ENCODE measurements at places on chromosomes 3 and 15.

DNA sequence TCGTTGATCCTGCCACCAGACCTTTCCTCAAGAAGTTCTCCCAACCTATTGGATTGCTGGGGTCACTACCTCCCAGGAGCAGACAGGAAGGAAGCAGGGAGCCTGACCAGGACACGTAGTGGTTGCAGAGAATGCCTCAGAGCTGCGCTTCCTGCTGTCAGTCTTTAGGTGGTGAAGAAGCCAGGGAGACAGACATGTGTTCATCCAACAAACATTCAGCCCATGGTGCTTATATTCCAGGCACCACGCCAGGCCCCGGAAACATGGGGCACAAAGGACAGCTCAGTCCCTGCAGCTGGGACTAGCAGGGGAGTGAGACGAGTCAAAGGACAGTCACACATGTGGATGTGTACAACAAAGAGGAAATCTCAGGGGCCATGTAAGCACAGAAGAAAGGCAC lies 26.0 kb upstream of the CORO2B start:
- no peak for DNase-seq

GRCh38 chr3:53402326-53402725 lies 55.0 kb upstream of the DCP1A start:
- DNase-seq = no peak

DNA sequence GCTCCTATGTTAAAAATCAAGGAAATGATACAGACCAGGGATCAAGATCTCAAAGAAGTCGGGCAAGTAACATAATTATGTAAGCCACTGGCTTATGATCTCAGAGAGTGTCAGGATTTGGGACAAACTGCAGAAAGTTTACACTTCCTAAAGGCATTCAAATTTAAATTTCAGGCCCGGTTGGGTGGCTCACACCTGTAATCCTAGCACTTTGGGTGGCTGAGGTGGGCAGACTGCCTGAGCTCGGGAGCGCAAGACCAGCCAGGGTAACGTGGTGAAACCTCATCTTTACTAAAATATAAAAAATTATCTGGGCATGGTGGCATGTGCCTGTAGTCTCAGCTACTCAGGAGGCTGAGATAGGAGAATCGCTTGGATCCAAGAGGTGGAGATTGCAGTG lies 124.4 kb upstream of the UBE2E2 start:
- DNase-seq = no peak

- DNase-seq = peak; percentile 98
These were observed 21.8 kb downstream of the IGDCC4 start for GRCh38 chr15:65400760-65401610.

- no peak for DNase-seq
These were observed 41.8 kb upstream of the GAP43 start for GRCh38 chr3:115581362-115582135.

- no peak for DNase-seq
These were observed 30.8 kb downstream of the ST3GAL6 start for GRCh38 chr3:98793971-98794370.

GRCh38 chr3:43957553-43957952 lies 266.8 kb downstream of the ABHD5 start:
- DNase-seq = no peak

GRCh38 chr15:51731549-51732267 lies 5.7 kb downstream of the LYSMD2 start:
- no peak for DNase-seq

DNA sequence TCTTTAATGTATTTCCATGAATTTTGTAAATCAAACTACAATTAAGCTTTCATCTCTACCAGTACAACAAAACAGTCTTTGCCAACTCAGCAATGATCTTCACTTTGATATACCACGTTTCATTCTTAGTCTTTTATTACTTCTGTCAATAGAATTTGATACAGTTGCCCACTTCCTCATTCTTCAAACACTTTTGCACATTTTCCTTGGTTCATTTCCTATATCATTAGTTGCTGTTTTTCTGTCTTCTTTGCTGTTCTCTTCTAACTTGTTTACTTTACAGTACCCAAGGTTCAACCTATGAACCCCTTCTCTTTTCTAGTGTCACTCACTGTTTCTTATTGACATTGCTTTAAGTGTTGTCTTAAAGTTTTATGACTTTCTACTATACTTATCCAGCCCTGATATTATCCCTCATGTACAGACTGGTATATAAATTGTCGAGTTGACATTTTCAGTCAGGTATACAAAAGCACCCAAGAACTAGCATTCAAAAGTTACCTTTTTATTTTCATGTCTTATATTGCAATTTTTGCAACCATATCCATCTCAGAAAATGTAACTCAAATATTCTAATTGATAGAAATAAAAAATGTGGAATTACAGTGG lies 903.1 kb downstream of the NSUN3 start:
- no peak for DNase-seq

- peak; percentile 60 for DNase-seq
These were observed 167.4 kb downstream of the GAP43 start for GRCh38 chr3:115790759-115791158.

DNA sequence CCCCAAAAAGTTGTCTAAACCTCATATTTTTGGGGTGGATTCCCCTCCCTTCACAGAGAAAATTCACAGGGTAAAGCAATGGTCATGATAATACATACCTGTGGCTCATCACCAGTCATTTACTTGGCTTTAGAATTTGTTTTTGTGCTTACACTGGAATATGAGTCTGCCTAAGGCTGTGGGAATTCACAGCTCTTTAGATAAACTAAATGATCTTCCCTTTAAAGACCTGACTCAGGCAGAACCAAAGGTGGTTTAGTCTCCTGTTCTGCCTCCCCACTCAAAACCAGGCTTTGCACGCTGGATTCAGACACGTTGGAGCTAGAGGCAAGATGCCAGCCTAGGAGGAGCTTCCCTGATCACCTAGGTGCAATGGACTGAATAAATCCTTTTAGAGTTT lies 40.3 kb upstream of the BNC1 start:
- DNase-seq = no peak

- no peak for DNase-seq
These were observed 267.7 kb downstream of the ZBTB20 start for GRCh38 chr3:114879059-114880031.

- peak; percentile 7 for DNase-seq
These were observed 429.7 kb upstream of the RASGRP1 start for GRCh38 chr15:38994310-38994709.

- DNase-seq = no peak
These were observed 43.5 kb downstream of the IDH2 start for GRCh38 chr15:90058775-90059174.

GRCh38 chr15:47754312-47754711 lies 37.0 kb downstream of the SEMA6D start:
- no peak for DNase-seq

DNA sequence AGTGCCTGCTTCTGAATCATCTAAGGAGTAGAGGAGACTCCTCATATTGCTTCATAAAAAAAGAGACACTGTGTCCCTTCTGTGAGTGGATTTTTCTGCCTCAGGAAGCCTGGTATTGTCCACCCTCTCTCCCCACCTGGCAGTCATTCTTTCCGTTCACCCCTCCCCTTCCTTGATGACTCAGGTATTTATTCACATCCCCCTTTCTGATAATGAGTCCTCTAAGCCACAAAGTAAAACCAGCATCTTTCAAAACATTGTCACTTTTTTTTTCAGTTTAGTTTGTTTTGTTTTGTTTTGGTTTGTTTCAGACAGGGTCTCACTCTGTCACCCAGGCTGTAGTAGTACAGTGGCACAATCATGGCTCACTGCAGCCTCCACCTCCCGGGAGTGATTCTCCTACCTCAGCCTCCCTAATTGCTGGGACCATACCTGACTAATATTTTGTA lies 65.2 kb upstream of the UBE2E1 start:
- no peak for DNase-seq

DNA sequence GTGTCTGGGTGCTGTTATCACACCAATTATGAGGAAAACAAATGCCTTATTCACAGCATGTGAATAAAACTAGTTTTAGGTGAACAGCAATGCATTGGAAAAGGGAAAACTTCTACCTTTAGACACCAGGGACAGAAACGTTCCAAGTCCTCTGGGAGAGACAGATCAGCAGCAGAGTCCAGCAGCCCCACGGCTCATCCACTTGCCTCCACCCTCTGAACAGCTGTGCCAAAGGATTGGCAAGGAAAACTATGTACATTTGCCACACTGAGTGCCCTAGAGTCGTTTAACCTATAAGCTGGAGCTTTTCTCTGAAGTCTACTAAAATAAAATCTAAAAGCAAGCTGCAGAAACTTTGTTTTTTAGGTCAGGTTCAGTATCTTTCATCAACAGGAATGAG lies 107.7 kb upstream of the EIF1B start:
- no peak for DNase-seq

DNA sequence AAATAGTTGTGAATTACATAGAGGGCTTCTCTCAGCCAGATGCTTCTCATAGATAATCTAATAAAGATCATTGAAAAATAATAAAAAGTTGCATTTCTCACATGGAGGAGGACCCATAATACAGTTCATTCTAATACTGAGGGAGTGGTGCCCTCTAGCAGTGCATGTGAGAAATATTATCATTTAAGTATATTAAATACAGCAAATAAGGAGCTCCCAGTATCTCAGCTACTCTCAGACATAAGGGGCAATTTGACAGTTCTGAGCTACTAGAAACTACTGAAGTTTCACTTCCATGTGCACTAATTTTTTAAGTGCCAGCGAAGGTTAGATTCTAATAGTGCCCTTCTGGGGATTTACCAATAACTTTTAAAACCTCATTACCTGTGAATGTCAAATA lies 188.3 kb downstream of the IL5RA start:
- DNase-seq = peak; percentile 55

GRCh38 chr3:11567516-11568467 lies 75.9 kb downstream of the VGLL4 start:
- no peak for DNase-seq

GRCh38 chr3:116198087-116198486 lies 247.2 kb downstream of the LSAMP start:
- no peak for DNase-seq

- DNase-seq = no peak
These were observed 31.6 kb downstream of the TLNRD1 start for GRCh38 chr15:81032355-81032754.

GRCh38 chr3:53161820-53162671 lies 1.0 kb downstream of the PRKCD start:
- DNase-seq = peak; percentile 22

DNA sequence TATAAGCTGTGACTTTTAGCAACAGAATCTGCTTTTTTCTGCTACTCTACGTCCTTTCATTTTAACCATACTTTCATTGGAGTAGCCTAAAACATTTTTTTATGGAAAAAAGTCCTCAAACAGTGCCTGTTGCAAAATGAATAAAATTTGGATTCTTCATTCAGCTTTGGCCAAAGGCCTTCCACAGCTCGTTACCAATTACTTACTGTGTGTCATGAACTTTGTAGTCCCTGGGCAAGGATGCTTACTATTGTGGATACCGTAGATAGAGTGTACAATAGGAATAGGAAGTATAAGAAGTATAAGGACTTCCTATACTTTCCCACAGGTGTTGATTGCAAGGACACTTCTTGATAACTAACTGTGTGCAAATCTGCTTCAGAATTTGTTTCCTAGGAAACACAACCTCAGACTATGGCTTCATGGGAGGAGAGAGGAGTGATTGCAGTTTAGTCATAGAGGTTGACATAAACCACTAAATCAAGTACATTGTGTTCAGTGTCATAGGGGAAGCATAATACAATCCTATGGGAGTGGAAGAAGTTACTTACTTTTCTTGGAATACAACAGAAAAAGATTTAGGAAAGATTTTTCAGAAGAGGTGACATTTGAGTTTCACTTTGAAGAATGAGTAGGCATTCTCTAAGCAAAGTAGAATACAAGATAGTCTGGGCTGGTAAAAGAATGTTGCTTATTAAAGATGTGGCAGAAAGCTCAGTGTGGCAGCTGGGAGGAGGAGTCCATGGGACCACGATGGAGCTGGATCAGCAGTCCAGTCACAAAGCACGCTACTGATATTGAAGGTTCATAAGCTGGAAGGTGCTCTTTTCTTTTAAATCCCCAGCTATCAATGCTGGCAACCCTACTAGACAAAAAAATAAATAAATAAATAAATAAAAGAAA lies 309.7 kb upstream of the TPRG1 start:
- DNase-seq = no peak

DNA sequence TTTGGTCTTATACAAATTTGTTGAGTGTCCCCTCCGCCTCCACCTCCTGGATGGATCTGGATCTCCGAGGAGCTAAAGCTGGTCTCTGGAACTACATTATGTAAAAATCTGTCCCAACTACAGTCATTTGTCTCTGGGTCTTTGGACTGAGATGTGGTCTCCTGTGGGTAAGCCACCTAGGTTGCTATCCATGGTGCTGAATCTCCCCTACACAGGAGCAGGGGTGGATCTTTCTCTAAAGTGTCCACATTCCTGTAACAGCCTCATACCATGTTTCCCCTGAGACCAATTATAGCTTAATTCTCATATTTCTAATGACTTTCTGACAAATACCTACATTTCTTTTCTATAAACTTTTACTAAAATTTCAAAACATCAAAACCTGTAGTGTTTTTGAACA lies 625.8 kb downstream of the TAFA4 start:
- DNase-seq = peak; percentile 1

DNA sequence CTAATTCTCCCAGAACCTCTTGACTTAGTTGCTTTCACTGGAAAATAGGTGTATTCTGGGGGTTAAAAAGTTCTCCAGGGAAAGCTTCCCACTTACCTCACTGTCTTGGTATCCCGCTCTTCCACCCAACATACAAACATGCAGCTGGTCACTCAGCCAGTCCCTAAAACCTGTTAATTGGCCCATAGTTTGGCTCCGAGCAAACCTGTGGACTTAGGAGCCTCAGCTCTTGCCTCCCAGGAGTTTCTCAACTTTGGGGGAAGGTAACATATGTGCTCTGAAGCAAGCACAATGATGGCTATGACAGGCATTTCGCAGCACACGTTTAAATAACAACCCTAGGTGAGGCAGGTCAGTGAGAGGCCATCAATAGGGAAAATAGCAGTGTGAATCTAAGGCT lies 25.8 kb upstream of the LRRFIP2 start:
- DNase-seq = no peak

GRCh38 chr3:132405188-132405587 lies 12.1 kb upstream of the DNAJC13 start:
- no peak for DNase-seq

- no peak for DNase-seq
These were observed 4.5 kb downstream of the PROK2 start for GRCh38 chr3:71780430-71780829.

DNA sequence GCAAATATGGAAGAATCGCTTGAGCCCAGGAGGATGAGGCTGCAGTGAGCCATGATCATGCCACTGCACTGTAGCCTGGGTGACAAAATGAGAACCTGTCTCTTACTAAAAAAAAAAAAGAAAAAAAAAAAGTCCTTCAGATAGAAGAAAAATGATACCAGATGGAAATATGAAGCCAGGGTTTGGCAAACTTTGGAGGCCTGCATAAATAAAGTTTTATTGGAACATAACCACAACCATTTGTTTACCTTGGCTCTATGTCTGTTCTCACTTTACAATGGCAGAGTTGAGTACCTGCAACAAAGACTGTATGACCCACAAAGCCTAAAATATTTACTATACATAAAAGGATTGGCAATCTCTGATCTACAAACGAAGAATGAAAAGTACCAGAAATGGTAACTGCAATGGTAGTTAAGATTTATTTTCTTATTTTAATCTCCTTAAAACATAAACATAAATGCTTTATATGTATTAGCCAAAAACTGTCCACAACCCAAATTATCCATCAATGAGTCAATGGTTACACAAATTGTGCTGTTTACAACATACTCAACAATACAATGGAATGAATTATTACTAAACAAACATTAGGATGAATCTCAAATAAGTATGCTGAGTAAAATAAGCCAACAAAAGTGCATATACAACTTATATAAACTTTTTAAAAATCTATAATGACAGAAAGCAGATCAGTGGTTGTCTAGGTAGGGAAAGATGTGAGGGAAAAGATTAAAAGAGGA lies 41.8 kb downstream of the GOLGB1 start:
- DNase-seq = no peak

GRCh38 chr3:62558549-62559112 lies 185.3 kb upstream of the FEZF2 start:
- peak; percentile 33 for DNase-seq

Data from HuH-7.5 (cell line).